ENCODE measurements at places on chromosomes 4 and X. TPM values are rescaled to one million over a fixed set of nuclear protein-coding genes. Genes with fewer than 3 reads are reported as not detected.

Gene FRG2
- total RNA-seq, result not detected

Gene SMIM14
- 16.1 TPM for total RNA-seq

Gene MAGEA11
- total RNA-seq, result not detected

Gene GPR50
- total RNA-seq, result not detected

Gene CDKL2
- 0.78 TPM for total RNA-seq

Gene TGIF2LX
- not detected for total RNA-seq

Gene FRMPD4
- total RNA-seq, result 0.03 TPM

Gene FGF13
- 7.0 TPM for total RNA-seq

Gene TEX13B
- not detected for total RNA-seq

Gene DIPK2B
- total RNA-seq, result not detected

Gene NFXL1
- total RNA-seq, result 15.4 TPM

Gene SYTL4
- 8.0 TPM for total RNA-seq

Gene SLITRK4
- total RNA-seq, result not detected

Gene USP17L29
- not detected for total RNA-seq

Gene TBL1X
- total RNA-seq, result 21.4 TPM

Gene GYPE
- 2.1 TPM for total RNA-seq

Gene SLC7A11
- total RNA-seq, result 33.0 TPM

Gene VCX2
- total RNA-seq, result not detected

Gene STEEP1
- total RNA-seq, result 68.8 TPM

Gene MANBA
- 16.2 TPM for total RNA-seq

Gene UCP1
- total RNA-seq, result not detected

Gene NEK1
- total RNA-seq, result 6.2 TPM

Gene SORCS2
- 0.05 TPM for total RNA-seq

Gene SSX4
- total RNA-seq, result not detected

Gene CTAG1A
- total RNA-seq, result not detected

Gene HS3ST1
- not detected for total RNA-seq

Gene WDR44
- total RNA-seq, result 23.4 TPM

Gene TMPRSS11B
- not detected for total RNA-seq

Gene RAB9B
- 1.7 TPM for total RNA-seq

Gene TMPRSS11E
- total RNA-seq, result not detected

Gene CXCL11
- total RNA-seq, result not detected

Gene BMPR1B
- not detected for total RNA-seq

Gene SMR3B
- not detected for total RNA-seq

Gene ENPEP
- 12.7 TPM for total RNA-seq

Gene CFI
- total RNA-seq, result 6.1 TPM

Gene ADH7
- total RNA-seq, result not detected

Gene ADGRG4
- not detected for total RNA-seq
